ENCODE measurements at places on chromosomes 13 and 19.

GRCh38 chr13:73556902-73557301 lies 498.1 kb downstream of the KLF5 start:
- no peak for DNase-seq

- DNase-seq = no peak
These were observed 11.4 kb upstream of the KRTDAP start for GRCh38 chr19:35501684-35502083.

GRCh38 chr13:114019367-114019766 lies 45.5 kb upstream of the C13orf46 start:
- no peak for DNase-seq

DNA sequence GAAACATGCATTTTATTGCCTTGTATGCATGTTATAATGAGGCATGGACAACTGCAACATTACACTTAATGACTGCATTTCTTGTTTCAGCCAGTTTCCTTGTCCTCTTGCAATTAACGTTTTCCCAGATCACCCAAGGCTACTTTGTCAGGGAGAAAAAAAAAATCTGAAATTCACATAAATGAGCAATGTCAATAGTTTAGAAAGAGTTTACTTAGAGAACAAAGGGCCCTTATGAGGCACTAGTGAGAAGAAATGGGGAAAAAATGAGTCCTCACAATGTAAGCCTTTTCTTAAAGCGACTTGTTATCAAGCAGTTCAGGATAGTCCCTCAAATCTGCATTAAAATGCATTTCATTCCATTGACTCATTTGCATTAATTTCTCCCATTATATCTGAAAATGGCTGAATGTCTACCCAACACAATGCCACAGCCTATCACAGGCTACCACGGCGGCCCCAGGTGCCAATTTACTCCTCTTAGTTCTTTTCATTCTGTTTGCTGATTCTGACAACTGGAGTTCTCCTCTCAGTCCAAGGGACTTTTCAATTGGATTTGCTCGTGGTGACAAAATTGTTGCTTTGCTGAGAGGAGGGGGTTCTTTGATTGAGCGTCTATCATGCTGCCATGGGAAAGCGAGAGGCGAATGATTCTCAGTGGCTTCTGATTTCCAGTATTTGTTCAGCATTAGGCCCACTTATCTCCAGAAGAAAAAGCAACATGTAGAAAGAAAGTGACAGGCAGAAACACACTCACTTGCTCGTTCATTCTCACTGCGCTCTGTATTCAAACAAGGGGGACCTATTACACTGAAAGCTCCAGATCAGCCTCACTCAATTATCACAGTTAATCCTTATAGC lies 107.1 kb downstream of the DACH1 start:
- no peak for DNase-seq

- no peak for DNase-seq
These were observed 1.0 kb downstream of the KLF1 start for GRCh38 chr19:12885749-12886650.

DNA sequence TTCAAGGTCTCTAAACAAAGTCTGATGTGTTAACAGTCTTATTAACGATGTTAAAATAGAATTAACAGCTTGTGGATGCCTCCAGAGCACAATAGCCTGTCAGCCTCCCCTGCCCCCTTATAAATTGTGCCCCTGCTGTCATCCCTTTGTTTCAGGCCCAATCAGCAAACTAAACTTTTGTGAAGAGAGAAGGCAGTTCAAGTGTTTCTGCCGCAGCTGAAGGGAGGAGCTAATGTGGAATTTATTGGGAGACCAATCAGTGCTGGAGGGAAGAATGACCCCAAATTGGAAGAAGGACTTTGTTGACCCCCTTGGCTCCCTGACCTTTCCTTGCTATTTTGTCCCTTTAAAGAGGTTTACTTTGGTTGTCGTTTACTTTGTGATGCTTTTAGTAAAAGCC lies 160.5 kb downstream of the TM9SF2 start:
- no peak for DNase-seq

GRCh38 chr13:75566658-75567057 lies 17.1 kb downstream of the UCHL3 start:
- DNase-seq = no peak

GRCh38 chr13:106858903-106859532 lies 291.1 kb upstream of the ARGLU1 start:
- DNase-seq = no peak

GRCh38 chr13:42275098-42275471 lies 3.1 kb downstream of the AKAP11 start:
- DNase-seq = no peak

DNA sequence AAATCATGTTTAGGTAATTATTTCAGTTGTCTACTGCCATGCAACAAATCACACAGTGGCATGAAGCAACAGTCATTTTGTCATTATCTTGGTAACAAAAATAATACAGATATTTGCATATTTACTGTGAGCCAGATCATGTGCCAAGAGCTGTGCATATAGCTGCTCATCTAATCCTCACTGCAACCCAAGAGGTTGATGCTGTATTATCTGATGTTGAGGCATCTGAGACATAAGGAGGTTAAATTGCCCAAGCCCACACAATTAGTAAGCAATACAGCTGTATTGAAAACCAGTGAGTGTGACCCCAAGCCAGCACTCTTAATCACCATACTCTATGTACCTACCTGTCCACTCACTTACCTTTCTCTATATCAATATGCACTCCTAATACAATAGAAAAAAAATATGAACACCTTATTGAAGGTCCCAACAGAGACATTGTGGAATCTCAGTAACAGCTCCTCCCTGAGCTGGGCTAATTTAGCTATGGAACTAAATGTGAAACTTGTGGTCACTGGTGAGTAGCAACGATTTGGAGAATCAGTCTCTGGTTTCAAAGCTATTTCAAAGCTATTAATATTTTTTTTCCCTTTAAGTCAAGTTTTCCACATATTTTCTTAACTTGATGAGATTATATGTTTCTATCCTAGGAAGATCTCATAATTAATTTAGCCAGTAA lies 185.2 kb downstream of the KLF12 start:
- DNase-seq = no peak

GRCh38 chr19:45767881-45768654 lies 984 bp downstream of the SIX5 start:
- peak; percentile 81 for DNase-seq

GRCh38 chr19:1255186-1256161 lies 7.1 kb downstream of the MIDN start:
- DNase-seq = peak; percentile 65

Data from sciatic nerve (tissue), 2 donors.